ENCODE measurements at places on chromosomes 3 and 15. TPM values are rescaled to one million over a fixed set of nuclear protein-coding genes. Genes with fewer than 3 reads are reported as not detected.

DNA sequence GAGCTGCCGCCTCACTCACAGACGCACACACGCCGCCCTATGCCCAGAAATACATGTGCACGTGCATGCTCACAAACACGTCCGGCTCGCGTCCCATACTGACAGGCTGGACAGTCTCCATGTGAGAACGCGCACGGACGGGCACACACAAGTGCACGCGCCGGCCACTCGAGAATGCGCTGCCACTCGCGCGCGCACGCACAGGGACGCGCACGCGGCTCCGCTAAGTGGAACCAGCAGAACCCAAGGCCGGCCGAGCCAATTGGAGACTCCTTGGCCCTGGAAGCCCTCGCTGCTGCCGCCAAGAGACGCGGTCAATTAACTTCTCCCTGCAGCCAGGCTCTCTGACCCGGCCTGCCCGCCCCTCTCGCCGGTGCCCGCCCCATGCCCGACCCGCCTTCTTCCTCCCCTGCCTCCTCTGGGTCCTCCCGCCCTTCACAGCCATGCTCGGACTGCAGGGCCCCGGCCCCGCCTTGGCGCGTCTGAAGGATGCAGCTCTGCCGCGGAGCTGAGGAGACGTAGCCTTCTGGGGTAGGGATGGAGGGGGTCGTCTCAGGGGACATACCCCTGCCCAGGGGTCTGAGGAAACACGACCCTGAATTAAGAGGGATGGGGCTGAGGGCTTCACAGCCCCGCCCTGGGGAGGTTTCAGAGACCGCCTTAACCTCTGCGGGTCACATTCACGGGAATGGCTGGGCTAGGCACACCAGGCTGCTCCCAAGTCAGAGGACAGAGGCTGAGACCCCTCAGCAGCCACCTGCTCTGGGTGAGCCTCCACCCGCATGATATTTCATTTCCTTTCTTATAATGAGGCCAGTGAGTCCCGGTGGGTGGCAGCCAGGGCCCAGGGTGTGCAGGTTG lies 15.0 kb downstream of the PTH1R start:
- peak; percentile 70 for DNase-seq

GRCh38 chr3:159775372-159775961 lies 213.2 kb upstream of the IL12A start:
- DNase-seq, result peak; percentile 61

GRCh38 chr3:141735176-141735575 lies 2.9 kb upstream of the RNF7 start:
- peak; percentile 7 for DNase-seq

Gene EFCC1
- not detected for total RNA-seq

GRCh38 chr3:190865419-190865818 lies 2.9 kb upstream of the GMNC start:
- DNase-seq, result no peak

DNA sequence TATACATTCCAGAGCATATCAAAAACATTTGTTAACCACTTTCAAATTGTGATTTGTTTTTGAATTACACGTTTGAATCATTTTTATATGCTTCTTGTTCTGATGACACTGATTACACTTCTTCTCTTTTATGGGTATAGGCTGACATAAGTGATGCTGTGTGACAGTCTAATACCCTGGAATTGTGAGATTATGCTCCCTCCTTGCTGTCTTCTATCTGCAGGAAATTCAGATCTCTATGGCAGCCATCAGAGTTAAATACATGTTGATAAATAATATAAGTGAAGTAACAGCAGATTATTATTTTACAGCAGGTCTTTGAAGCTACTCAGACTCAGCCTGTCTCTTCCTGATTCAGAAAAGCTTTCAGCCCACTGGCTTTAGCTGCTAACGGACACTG lies 248.9 kb downstream of the ZMAT3 start:
- DNase-seq, result no peak

- DNase-seq, result no peak
Observed at GRCh38 chr3:146709969-146710368, 104.8 kb upstream of the PLSCR5 start.

GRCh38 chr15:76667943-76668715 lies 237.0 kb downstream of the SCAPER start:
- DNase-seq, result no peak

DNA sequence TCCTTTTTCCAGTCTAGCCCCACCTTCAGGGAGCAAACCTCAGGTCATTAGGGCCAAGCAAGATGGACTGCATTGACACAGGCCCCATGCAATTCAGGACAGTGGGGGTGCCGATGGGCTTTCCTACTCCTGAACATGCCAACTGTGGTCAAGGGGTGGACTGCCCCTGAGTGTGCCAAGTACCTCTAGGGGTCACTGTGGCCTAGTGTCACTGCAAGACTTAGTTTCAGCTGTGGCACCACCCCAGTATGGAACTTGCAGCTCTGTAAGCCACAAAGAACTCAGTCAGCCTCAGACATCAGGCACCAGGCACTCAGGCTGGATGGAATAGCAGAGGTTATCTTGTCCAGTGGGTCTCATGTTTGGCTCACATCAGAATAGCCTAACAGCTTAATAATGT lies 32.3 kb downstream of the EXOG start:
- DNase-seq, result no peak

Gene P2RY14
- not detected for total RNA-seq

Gene SOX14
- total RNA-seq, result not detected

DNA sequence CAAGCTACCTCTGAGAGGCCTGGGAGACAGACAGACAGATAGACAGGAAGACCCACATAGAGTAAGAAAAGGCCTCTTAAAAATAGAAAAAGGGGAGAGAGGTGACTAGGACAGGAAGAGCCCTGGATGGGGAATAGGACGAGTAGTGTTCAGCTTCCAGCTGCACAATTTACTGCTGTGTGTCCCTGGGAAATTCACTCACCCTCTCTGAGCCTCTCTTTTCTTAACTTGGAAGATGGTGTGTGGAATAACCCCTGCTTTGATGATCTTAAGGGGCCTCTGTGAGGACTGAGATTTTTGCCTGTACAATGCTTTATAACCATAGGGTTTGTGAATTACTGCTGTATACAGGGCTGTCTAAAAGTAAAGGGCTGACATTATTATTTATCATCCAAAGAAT lies 37.5 kb downstream of the FEM1B start:
- no peak for DNase-seq

DNA sequence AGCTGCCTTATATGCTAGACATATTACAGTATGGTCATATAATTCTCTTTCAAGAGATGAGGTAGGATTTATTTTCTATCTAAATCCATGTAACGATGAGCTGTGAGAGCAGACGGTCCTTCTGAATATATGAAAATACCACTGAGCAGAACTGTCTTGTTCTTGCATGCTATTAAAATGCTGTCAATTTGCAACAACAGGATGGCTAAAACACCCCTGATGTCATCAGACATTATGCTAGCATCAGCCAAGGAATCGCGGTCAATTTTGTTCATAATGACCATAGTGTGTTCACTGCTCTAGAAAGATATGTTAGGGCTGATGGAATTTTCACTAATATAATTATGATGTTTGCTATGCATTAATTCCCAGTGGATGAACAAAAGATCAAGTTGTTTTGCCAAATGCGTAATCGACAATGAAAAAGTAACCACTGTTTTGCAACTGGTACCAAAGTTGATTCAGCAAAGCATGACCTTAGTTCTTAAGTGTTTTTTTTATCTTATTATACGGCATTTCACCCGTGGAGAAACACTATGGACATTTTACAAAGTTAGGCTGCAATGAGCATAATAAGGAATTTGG lies 765.4 kb upstream of the NR2F2 start:
- no peak for DNase-seq

DNA sequence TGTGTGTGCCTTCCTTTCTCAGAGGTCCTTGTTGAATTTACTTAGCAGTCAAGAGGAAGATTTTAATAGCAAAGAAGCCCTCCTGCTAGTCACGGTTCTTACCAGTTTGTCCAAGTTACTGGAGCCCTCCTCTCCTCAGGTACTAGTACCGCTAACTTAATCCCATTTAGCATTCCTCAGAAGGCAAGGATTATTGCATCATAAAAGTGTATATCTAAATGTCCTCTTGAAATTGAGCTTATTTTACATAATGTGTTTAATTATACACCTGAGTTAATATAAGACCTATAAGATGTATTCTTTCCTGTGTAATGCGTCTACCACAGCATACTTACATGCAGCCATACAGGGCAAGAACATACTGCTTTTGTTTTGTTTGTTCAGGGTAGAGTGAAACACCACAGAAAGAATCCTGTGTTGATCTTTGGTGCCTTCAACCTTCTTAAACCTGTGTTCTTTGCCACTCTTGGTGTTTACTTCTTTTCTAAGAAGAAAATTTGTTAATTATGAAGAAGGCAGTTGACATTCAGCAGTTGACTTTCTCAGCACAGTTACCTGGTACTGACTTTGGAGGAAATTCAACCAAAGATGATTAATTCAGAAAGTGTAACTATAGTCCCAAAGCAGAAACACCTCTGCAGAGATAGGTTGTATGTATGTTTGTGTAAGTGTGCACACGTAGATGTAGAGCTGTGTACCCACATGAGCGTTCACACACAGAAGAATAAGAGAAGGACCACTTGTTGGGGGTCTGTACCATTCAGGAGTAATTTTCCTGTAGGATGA lies 33.1 kb downstream of the POLG start:
- no peak for DNase-seq

Gene TNIK
- total RNA-seq, result 9.8 TPM

DNA sequence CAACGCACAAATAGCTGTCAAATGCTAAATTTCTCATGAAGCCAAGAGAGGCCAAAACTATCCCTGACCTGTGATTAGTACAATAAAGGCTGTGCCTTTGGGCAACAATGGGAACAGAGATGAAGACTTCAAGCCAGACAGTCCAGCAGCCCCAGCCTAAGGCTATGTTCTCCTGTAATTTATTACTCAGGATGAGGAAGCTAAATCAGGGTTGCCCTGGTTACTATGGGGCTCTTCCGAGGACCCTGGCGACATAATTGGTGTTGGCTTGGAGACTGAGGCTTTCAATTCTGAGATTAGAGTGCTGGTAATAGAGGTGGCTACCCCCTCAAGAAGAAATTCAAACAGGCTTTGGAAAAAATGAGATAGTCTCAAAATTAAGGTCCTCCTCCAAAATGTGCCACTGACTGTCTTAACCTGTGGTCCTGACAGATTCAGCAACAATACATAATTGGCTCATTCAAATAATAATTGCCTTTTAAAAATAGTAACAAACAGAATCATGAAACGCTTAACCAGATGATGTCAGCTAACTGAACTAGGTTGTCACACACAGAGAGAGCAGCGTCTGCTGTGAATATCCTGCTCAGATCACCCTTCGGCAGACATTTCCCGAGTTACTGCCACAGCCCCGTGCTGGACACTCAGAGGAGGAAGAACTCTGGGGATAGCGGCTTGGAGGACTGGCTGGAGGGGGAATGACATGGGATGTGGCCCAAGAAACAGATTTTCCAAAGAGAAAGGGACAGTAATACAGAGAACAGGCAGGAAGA lies 43.0 kb downstream of the NSMCE3 start:
- no peak for DNase-seq

Gene LRRIQ4
- total RNA-seq, result not detected

GRCh38 chr3:150057227-150057626 lies 86.5 kb upstream of the PFN2 start:
- DNase-seq, result no peak

DNA sequence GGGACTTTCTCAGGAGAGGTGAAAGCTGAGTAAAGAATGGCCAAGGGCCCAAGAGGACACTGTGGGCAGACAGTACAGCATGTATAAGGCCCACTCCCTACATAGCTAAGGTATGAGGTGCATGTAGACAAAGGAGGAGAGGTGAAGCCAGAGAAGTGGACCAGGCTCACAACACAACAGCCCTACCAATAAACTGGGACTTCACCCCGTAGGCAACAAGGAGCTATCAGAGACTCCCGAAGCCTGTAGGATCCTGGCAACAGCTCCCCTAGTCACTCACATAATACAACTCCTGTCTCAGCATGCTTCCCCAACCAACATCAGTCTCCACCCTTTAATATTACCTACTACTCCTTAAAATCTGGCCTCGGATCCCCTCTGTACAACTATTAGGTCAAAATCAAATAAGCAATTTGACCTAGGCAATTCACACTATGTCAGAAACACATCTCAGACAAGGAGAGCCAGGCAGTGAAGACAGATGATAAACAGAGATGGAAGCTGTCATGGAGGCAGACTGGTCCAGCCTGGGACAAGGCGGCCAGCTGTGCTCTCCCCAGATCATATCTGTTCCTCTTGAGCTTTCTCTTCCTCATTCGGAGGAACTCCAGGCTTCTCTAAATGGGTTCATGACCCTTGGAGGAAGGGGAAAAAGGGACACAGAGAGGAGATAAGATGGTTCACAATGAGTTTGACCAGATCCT lies 1.4 kb downstream of the XXYLT1 start:
- DNase-seq, result no peak

DNA sequence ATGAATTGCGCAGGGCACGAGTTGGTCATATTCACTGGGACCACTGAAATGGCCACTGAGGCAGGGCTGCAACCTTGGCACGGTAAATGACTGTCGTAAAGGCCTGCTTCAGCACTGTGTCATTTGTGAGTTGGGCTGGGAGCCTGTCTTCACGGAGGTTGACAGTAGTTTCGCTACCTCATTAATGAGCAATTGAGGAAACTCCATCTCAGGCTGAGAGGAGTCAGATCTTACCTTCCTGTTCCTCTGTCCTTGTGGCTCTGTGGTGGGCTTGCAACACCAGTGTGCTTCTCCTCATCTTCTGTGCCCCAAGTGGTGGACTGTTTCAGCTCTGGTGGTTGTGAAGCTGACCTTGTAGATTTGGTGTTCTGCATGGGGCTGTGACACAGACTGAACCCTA lies 80.1 kb upstream of the EIF1B start:
- DNase-seq, result no peak

DNA sequence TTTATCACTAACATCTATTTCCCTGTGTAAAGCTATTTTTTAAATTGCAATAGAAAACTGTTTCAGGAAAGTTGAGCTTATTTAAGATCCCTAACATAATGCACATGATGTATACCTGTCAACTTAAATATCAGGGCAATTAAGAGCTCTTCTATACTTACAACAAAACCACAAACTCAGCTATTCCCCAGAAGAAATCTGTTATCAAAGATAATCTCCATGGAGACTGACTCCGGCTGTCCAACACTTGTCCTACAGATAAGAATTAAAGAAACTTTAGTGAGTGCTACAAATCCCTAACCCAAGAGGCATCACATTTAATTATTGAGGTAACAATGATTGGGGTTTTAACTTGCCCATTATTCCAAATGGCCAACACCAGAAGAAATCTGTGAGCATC lies 3.4 kb downstream of the SELENOK start:
- no peak for DNase-seq

DNA sequence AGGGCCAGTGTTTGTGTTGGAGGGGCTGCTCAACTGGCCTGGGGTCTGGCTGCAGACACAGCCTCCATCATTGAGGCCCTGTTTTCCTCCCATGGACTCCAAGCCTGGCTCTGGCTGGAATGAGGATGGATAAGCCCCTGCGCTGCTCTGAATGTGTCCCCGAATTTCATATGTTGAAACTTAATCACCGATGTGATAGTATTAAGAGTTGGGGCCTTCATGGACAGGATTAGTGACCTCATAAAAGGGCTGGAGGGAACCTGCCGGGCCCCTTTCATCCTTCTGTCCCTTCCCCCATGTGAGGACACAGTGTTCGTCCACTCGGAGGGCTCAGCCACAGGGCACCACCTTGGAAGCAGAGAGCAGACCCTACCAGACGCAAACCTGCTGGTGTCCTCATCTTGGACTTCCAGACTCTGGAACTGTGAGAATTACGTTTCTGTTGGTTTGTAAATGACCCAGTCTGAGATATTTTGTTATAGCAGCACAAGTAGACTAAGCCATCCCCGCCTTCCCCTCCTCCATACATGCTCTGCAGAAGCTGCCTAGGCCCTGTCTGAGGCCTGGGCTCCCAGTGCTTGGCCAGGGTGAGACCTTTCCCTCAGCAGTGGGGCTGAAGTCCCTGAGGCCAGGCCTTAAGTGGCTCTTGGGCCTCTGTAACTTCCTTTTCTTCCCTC lies 3.8 kb upstream of the LCTL start:
- DNase-seq, result no peak

Gene GOLGA6L10
- total RNA-seq, result 0.87 TPM
